ENCODE measurements at places on chromosomes 6 and 20.

DNA sequence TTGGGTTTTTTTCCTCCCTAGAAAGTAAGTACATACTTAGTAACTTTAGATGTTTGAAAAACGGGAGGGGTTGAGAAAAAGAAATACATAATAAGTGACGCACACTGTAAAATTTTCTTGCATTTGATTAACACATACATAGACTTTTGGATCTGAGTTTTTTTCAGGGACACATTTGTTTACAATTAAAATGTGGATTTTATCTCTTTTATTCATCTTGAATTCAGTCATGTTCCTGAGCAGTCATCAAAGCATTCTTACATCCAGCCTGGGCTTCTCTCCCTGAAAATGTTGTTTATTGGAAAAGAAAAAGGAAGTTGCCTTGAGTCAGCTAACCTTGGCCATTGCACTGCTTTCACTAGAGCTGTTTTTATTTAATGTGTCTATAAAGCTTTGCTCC, 8.7 kb upstream of the RPP40 start:
- no peak for DNase-seq

DNA sequence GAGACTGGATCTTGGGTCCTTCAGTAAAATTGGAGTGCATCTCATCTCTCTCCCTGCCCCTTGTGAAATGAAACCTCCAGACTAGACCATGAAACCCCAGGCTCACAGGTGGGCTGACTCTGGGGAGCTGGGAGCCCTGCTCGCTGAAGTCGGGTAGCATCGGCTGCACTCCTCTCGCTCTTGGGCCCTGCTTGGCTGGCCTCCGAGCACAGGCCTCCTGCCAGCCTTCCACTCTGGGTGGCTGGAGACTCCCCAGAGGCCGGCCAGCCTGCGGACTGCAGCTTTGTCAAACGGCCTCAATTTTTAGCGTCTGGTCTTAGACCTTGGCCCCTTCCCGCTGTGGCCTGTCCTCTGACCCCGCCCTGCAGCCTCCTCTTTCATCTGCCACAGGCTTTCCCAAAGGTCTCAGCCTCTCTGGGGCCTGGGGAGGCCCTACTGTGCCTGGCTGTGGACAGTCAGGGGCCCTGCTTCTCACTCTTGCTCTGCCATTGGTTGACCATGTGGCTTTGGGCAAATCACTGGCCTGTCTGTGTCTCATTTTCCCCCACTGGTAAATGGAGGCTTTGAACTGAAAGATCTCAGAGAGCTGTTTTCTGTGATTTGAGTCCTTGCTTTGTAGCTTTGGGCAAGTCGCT, 45.1 kb downstream of the SRC start:
- DNase-seq = no peak

GRCh38 chr6:129920103-129920798, 59.1 kb upstream of the TMEM244 start:
- DNase-seq = no peak

- DNase-seq = no peak
These were observed 416 bp downstream of the RSPH4A start for GRCh38 chr6:116616737-116617053.

- DNase-seq = peak; percentile 5
These were observed 642 bp downstream of the GZF1 start for GRCh38 chr20:23362392-23363256.

DNA sequence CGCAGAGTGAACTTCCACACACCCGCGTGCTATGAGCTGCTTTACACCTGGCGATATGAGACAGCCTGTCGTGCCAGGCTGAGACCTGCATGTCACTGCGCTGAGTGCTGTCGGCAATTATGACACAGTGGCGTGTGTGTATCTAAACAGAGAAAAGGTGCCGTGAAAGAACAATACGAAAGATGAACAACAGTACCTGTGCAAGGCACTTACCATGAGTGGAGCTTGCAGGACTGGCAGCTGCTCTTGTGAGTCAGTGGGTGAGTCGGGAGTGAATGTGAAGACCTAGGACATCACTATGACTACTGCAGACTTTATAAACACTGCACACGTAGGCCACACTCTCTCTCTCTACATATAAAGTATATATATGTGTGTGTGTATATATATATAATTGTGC, 68.5 kb upstream of the DUSP22 start:
- no peak for DNase-seq

- DNase-seq = no peak
These were observed 8.0 kb downstream of the SLC18B1 start for GRCh38 chr6:132790450-132790849.

- DNase-seq = no peak
These were observed 139.3 kb upstream of the COL21A1 start for GRCh38 chr6:56386717-56387116.

DNA sequence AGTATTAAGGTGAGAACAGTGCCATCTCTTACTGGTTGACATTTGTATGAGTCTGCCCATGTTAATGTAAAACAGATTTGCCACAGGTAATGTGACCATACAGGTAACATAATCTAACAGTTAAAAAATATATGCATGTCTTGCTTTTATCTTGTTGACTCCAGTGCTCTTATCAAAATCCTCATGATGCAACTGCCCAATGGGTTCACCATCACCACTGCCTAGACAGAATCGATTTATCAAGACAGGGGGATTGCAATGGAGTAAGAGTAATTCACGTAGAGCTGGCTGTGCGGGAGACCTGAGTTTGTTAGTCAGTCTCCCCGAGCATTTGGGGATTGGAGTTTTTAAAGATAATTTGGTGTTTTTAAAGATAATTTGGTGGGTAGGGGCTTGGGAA, 19.2 kb downstream of the SNX9 start:
- no peak for DNase-seq

GRCh38 chr6:10098756-10099528, 315.9 kb downstream of the TFAP2A start:
- DNase-seq = no peak

GRCh38 chr6:52557389-52558265, 19.2 kb downstream of the TRAM2 start:
- DNase-seq = no peak

- peak; percentile 82 for DNase-seq
These were observed 1.2 kb upstream of the C6orf62 start for GRCh38 chr6:24720131-24720603.

GRCh38 chr6:143078468-143079324, 18.0 kb downstream of the AIG1 start:
- no peak for DNase-seq

DNA sequence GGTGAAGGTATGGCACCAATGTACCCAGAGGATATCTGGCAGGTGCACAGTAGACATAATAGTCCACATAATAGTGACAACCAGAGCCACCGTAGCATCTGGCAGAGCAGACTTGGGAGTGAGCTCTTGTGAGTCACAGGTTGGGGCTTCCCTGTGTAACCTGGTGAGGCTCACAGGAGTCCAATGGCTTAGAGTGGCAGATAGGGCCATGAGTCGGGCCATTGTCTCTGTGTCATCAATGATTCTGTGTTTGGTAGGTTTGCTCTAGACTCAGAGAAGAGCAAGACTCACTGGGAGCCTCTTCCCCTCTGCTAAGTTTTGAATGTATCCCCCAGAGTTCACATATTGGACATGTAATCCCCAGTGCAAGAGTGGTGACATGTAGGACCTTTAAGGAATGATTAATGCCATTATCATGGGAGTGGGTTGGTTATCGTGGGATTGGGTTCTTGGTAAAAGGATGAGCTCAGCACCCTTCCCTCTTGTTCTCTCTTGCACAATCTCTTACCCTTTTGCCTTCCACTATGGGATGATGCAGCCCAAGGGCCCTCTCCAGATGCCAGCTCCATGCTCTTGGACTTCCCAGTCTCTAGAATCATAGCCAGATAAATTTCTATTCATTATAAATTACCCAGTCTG, 22.6 kb upstream of the SIRPA start:
- no peak for DNase-seq

- DNase-seq = no peak
These were observed 86.1 kb downstream of the SLX4IP start for GRCh38 chr20:10521068-10521831.

DNA sequence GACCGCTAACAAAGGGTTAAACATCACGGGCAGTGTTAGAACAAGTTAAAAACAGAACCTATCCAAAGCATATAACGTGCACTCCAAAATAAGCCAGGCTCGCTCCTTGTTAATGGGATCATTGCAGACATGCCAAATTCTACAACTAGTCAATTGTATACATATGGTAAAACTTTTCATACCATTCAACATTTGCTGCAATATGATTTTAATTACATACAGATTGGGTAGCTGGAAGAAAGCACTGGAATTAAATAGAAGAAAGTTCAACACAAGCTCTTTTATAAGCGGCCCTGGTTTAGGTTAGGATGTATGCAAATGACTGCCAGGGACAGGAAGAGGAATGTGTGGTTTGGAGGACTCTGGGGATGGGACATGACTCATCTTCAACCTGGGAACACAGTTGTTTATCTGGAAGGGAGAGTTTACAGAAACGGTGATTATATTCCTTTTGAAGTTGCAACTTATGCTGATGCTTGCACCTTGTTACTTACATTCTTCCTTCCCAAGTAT, 62.5 kb upstream of the TIAM2 start:
- no peak for DNase-seq

GRCh38 chr6:143948208-143948607, 59.9 kb downstream of the PLAGL1 start:
- DNase-seq = no peak

GRCh38 chr6:117960877-117961276, 53.8 kb downstream of the SLC35F1 start:
- DNase-seq = no peak

GRCh38 chr6:26170181-26170580, 83.0 kb downstream of the HFE start:
- DNase-seq = no peak

GRCh38 chr6:137217801-137218472, 1.2 kb downstream of the IFNGR1 start:
- no peak for DNase-seq

- DNase-seq = no peak
These were observed 37.0 kb downstream of the RNF217 start for GRCh38 chr6:124999105-124999764.

- DNase-seq = no peak
These were observed 92.3 kb downstream of the SEL1L2 start for GRCh38 chr20:13898012-13898612.

DNA sequence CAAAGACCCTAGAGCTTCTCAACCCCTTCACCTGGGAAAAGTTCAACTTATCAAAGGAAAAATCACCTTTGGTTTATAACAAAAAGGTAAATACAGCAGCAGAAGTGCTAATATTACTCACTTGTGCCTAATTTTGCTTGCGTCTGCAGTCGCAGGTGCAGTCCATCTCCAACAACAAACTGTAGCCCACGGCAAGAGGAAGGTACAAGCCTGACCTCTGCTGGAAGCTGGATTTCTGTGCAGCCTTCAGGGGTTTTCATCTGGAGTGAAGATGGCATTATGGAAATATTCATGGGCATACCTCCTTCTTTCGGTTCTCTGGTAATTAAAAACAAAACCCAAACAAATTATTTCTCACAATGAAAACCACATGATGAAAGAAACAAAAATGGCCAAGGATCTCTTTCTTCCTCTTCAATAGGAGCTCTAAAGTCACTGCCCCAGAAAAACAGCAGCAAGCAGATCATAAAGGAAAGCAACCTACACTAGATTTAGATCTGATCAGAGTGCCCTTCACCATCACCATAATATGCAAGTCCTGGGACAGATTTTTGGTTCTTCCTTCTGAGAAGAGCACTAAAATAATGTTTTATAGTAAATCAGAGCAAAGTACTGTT, 7.8 kb downstream of the UBE3D start:
- DNase-seq = no peak

- no peak for DNase-seq
These were observed 27.2 kb downstream of the INSM1 start for GRCh38 chr20:20395087-20395486.

- no peak for DNase-seq
These were observed 3.6 kb downstream of the MAP3K7 start for GRCh38 chr6:90583179-90583835.

DNA sequence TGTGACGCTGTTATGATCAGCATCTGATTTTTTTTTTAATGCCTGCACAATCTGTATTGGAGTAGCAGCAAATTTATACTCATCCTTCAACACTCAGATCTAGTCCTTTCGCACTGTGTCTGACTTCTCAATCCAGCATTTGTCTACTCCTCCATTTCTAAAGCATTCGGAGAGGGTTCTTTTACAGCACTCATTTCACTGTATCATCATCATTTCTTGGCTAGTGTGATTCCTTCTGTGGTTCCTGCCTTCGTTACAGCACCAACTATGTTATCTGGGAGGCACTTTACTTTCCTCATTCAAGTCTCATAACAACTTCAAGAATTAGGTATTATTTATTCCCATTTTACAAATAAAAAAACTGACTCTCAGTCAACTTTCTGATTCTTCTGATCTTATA, 18.0 kb downstream of the NUDT3 start:
- no peak for DNase-seq

DNA sequence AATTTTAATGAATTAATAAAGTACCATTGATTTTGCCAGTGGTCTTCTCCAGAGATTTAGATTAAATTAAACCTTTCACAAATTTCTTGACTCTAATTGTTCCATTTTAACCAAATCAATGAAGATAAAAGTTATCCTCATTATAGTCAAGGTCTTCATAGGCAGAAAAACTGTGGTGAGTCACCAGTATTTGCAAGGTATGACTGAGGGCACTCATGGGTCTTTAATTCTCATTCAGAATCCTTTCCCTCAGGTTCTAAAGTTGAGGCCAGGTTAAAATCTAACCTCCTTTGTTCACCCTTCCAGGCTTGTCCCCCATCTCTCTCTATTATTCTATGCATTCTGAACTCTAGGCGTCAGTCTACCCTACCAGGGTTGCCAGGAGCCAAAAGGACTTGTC, 93.9 kb downstream of the JAG1 start:
- no peak for DNase-seq

GRCh38 chr20:17783671-17784070, 83.9 kb downstream of the BANF2 start:
- no peak for DNase-seq

DNA sequence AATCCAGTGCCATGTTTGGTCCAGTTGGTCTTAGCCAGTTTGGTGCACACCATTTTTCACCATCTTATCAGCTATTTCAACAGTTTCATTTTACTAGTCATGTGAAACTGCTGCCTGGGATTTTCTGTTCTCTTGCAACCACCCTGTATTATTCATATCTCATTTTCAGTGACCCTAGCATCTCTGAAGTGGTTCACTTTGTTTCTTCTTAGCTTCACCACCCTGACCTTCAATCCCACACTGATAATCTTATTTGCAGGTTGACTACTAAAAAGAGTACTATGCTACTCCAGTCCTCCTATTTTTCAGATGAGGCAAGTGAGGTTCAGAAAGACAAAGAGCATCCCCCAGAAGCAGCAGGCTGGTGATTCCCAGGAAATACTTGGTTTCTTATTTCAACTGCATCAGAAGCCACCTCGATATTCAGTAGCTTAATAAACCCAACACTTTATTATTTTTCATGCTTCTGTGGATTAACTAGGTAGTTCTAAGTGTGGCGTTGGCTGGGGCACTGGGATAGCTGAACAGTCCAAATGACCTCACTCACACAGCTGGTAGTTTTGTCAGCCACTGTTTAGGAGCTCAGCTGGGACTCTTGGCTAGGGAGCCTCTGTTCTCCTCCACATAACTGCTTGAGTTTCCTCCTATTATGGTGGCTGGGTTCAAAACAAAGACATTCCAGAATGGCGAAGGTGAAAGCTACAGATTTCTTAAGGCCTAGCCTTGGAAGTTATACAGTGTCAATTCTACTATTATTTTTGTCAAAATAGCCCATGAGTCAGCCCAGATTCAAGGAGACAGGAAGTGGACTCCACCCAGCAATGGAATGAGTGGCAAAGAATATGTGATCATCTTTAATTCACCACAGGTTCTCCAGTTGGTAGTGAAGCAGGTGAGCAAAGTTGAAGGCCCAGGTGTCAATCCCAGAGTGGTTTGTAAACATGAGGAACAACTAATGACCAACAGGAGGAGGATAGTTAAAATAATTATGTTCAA, 40.6 kb downstream of the BPIFB4 start:
- no peak for DNase-seq
